ENCODE measurements at places on chromosomes 13 and 19. TPM values are rescaled to one million over a fixed set of nuclear protein-coding genes. Genes with fewer than 3 reads are reported as not detected.

- DNase-seq: no peak
Measured at GRCh38 chr13:107124730-107125129, 556.8 kb upstream of the ARGLU1 start.

DNA sequence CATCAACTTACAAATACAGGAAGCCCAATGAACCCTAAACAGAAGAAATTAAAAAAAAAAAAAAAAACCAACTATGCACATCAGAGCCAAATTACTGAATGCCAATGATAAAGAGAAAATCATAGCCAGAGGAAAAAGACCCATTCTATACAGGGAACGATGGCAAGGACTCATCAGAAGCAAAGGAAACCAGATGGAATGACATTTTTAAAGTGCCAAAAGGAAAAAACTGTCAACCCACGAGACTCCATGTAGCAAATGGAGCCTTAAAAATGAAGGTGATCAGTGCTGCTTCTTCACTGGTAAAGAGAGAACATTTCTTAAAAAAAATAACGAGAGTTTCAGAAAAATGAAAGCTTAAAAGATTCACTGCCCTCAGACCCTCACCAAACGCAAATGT, 18.3 kb downstream of the PCID2 start:
- no peak for DNase-seq

DNA sequence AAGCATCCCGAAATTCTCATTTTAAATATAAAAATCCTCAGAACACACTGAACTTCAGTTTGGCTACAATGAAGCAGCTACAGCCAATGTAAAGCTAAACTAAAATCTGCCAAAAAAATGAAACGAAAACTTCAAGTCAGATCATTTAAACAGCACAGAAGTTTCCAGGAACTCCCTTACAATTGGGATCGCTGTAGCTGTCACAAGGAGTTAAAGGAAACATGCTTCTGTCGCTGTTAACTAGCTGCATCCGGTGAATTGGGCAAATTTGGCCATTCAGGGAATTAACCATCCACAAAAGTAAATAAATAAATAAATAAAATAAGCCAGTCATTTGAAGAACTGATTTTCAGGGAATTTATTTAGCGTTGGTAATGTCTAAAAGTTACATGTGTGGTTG, 77.0 kb upstream of the PEG3 start:
- no peak for DNase-seq

GRCh38 chr13:59000770-59001169, 1163.0 kb downstream of the DIAPH3 start:
- DNase-seq: no peak

- no peak for DNase-seq
Measured at GRCh38 chr13:67087527-67087926, 142.6 kb downstream of the PCDH9 start.

GRCh38 chr13:24893863-24894262, 129.9 kb downstream of the RNF17 start:
- no peak for DNase-seq

DNA sequence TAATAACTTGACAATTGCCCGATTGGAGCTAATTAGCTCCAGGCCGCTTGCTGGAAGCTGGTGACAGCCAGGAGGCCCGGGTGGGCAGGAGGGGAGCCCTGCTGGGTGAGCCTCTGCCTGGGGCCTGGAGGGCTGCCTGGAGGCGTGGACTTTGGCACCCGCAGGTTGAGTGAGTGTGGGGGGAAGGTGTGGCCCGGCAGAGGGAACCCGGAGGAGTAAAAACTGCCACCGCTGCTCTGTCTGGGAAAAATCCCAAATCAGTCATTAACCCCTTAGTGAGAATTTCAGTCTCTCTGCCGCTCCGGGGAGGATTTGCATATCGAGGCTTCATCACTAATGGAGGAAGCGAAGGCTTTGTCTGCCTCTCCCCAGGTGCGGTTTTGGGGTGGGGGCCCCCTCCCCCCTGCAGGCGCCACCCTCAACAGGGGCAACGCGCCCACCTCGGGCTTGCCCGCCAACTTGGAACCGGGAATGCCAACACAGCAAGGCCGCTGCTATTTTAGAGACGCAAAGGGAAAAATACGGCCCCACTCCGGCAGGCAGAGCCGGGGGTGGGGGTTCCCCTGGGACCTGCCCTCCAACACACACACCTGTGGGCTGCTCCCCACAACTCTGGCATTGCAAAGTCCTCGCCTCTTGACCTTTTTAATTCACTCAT, 6.2 kb downstream of the EFNA2 start:
- no peak for DNase-seq

DNA sequence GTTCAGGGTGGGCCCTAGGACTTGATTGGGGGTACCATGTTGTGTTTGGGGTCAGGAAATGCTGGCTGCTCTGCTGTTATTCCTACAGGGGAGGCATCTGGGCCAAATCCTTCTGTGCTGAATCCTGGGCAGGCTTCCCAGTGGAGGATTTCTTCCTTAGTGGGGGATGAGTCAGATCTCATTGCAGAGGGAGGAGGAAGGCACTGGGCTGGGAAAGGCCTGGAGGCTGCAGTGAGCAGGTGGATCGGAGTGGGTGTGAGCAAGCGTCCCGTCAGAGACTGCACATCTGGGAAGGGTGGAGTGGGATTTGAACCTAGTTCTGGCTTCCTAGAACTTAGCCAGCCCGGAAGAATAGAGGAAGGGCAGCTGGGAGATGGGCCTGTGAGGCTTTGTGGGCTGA, 11.5 kb downstream of the CCDC124 start:
- no peak for DNase-seq

GRCh38 chr19:55068950-55069864, 6.3 kb upstream of the RDH13 start:
- no peak for DNase-seq

GRCh38 chr13:30753030-30753616, 17.8 kb downstream of the ALOX5AP start:
- no peak for DNase-seq

RNF17 gene
- 0.71 TPM for polyA plus RNA-seq

INAFM1 gene
- polyA plus RNA-seq: 6.1 TPM

PNMA8C gene
- polyA plus RNA-seq: 0.64 TPM

HNRNPM gene
- 481 TPM for polyA plus RNA-seq

Measured in right renal cortex interstitium (tissue), 3 donors.